ENCODE measurements at places on chromosomes 5 and 9.

GRCh38 chr9:129570450-129571297 is 50.2 kb downstream of the C9orf50 start:
- DNase-seq: no peak

GRCh38 chr9:129221233-129221632 is 43.2 kb upstream of the IER5L start:
- DNase-seq: no peak

GRCh38 chr5:125813221-125813974 is 609.8 kb upstream of the GRAMD2B start:
- no peak for DNase-seq

DNA sequence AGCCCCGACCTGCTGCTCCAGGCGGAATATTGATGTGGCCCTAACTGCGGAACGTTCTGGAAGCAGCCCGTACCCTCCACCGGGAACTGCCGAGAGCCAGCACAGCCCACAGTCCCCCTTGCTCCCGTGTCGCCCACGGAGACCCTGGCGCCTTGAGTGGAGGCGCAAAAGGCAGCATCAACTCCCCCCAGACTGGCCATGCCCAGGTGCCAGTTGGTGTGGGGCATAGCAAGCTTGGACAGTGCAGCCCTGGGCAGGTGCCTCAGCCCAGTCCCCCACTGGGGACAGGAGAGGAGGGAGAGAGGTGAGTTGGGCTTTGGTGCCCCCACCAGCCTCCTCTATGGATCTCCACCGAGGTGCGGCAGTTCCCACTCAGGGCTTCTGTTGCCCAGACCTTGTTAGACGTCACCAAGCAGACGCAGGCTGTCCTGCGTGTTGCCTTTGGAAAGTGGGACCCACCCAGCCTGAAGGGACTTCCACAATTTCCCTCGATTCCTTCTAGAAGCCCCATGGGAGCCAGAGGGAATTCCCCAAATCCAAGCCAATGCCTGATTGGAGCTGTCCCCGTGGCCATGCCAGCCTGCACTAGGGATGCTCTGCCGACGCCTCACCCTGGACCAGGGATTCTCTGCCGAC is 19.8 kb upstream of the NRARP start:
- no peak for DNase-seq

- DNase-seq: no peak
Measured at GRCh38 chr9:133112663-133113026, 8.4 kb downstream of the RALGDS start.

GRCh38 chr5:15664961-15665360 is 165.0 kb downstream of the FBXL7 start:
- DNase-seq: no peak

DNA sequence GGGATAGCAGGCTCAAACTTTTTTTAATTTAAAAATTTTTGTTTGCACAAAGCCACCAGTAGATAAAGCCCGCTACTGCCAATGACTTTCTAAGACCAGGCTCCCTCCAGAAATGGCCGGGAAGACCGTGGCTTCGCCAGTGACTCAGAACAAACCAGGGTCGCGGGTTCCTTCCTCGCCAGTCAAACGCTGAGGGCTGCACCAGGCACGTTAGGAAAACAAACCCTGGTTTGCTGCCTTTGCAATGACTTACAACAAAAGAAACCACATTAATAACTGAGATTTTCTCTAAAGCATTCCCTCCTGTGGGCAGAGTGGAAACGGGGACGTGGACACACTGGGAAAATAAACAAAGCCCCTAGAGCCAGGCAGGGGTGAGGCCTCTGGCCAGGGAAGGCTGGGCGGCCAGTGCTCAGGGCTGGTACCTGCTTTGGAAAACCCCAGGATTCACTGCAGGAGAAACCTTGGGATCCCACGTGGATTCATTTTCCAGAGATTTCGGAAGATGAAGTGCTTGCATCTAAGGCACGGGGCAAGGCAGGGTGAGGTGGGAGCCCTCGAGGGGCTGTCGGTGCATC is 3.8 kb downstream of the PRRX2 start:
- no peak for DNase-seq

DNA sequence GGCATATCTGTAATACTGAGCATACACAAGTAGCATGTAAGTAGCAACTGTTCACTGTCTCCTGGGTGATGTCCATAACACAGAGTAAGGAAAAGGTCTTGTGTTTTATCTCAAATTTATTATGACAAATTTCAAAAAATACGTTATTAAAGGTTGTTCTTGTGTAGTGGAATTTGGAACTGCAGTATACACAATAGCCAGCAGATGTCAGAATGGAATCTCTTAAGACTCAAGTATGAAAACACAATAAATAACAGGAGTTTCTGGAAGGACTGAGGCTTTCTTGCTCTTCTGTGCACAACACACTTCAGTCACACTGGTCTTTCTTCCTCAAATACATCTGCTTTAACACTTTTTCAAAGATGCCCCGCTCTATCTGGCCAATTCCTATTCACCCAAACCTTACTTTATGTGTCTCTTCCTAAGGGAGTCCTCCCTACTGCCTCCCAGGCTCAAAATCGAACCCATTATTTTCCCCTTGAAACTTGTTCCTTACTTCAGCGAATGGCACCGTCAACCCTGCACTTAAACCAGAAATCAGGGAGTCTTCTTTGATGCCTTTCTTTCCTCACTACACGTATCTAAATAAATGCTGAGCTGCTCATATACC is 6.5 kb upstream of the FBXO10 start:
- no peak for DNase-seq

- no peak for DNase-seq
Measured at GRCh38 chr9:35716230-35716629, 15.8 kb downstream of the TLN1 start.

GRCh38 chr9:134909511-134910481 is 7.9 kb downstream of the FCN1 start:
- DNase-seq: no peak

GRCh38 chr9:90007516-90008440 is 403.0 kb downstream of the GADD45G start:
- DNase-seq: no peak

DNA sequence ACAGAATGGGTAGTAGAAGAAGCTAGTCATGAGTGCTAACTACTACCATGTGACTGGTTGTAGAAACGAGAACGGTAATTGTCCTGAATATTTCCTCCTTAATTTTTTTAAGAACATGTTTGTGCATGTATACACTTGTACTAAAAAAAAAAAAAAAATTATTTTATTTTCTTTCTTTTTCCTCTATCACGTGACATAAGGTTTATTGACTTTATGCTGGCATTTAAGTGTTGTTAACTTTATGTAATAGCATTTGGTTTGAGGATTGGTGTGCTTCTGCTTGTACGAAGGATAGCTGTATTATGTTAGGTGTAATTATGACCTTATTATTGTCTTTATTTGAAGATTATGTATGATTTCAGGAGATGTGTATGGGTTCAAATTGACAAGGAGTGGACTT is 349.1 kb upstream of the PTPRD start:
- no peak for DNase-seq

DNA sequence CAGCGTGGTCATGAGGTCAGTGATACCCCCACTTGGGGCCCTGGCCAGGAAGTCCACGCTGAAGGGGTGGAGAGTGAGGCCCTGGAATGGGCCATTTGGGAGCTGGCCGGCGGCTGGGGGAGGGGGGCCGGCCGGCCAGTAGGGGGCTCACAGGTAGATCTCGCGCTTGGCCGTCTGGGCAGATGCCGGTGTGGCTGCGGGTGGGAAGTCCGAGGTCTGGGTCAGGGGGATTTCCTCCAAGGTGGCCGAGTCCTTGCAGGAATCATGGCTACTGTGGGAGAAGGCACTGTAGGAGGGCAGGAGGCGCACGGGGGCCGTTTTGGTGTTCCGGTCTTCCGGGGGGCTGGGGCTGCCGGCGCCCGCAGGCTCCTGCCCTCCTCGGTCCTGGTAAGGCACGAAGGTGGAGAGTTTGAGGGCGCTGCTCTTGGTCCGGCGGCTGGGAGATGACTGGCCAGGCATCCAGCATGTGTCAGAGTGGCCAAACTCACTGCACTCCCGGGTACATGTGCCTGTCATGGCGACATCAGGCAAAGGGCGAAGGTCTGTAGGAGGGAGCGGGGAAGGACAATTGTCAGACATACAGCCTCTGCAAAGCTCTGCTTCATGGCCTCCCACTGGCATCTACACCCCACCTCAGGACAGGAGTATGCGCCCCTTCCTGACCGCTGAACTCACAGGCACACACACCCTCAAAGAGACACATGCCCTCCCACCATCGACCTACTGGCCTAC is 24.1 kb downstream of the PCDH1 start:
- no peak for DNase-seq

DNA sequence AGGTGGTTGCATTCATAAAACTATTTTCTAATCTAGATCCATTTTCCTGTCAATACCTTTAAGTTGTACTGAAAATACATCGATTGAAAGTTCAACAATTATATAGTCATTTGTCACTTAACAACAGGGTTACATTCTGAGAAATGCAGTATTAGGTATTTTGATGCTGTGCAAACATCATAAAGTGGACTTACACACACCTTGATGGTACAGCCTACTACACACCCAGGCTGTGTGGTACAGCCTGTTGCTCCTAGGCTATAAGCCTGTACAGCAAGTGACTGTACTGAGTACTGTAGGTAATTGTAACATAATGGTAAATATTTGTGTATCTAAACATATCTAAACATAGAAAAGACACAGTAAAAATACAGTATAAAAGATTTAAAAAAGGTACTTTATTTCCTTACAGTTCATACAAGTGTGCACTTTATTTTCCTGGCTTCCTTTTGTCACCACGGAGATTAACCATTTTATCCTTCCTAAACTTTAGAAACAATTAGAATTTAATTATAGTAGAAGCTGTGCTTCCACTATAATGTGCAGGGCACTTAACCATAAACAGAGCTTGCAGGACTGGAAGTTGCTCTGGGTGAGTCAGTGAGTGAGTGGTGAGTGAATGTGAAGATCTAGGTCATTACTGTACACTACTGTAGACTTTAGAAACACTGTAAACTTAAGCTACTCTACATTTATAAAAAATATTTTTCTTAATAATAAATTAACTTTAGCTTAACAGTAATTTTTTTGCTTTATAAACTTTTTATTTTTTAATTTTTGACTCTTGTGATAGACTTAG is 42.9 kb upstream of the MEF2C start:
- DNase-seq: no peak

DNA sequence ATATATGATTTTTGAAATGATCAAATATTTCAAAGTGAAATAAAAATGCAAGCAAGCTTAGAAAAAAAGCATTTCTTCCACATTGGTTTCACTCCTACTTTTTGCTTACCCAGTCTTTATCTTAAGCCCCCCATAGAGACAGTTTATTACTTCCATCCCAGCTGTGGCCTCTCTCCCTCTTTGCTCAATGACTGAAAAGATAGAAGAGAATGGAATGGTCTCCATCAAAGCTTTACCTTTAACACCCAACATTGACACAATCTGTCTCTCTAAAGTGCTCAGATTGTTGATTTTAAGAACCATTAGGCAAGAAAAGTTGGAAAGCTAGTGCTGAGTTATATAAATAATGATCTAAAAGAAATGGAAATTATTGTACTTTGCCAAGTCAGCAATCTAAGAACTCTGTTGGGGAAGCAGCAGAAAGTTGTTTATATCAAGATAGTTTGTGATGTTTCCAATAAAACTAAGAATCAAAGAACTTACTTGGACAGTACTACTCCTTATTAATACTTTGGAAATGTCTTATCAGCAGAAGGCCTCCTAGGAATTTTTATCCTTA is 277.5 kb upstream of the NREP start:
- DNase-seq: no peak

DNA sequence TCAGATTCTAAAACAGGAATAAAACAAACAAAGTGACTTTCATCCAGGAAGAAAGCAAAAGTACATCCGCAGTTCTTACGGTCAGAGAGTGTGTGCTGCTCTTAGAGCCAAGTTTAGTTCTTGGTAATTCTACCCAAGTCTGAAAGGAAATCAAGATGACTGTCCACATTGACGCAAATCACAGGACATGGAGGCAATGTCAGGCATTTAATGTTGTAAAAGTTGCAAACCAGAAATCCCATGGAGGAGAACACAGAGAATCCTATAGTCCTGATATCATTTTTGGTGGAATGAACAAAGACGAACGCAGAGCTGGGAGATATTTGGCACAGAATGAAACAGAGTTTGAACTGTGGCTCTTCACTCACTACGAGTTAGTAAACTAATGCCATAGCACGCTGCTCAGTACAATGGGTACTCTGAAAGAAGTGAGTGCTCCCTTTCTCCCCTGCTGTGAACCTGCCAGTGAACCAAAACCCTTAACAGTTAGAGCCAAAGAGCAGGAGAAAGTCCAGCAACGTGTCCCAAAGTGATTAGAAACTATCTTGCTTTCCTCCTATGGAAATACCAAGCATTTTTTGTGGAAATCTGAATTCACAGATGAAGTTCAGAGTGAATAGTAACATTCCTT is 74.3 kb downstream of the MUSK start:
- no peak for DNase-seq

- no peak for DNase-seq
Measured at GRCh38 chr9:106733828-106734380, 129.1 kb upstream of the ZNF462 start.

- DNase-seq: no peak
Measured at GRCh38 chr5:52452098-52452497, 335.6 kb upstream of the ITGA1 start.

DNA sequence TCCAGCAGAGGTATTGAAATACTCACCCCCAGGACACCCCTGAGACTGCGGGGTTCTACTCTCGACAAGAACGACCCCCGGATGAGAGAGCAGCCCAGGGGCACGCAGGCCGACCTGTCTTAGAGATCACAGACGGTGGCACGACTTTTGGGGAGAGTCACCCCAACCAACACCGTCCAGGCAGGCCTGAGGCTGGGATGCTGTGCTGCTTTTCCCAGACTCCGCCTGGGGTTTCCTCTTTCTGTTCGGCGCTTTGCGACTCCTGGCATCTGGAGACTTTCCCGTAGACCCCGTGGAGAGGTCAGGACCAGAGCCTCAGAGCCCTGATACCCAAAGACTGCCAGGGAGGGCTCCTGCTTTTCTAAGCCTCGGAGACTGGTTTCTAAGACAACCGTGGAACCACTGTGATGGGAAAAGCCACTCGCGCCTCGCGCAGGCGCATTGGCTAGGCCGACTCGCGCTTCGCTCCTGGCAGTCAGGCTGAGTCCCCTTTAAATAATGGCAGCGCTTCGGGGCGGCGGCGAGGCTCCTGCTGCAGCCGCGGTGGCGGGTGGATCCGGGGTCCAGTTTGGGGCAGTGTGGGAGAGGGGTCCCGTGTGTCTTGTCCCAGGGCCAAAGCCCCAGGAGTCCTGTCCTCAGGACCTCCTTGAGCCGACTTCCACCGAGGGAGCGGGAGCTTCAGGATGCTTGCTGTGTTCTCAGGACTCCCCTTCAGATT is 484.0 kb downstream of the SPATA31A7 start:
- no peak for DNase-seq

- DNase-seq: no peak
Measured at GRCh38 chr9:80586786-80587330, 1015.1 kb downstream of the TLE4 start.

GRCh38 chr9:81108821-81109220 is 580.5 kb downstream of the TLE1 start:
- DNase-seq: no peak

DNA sequence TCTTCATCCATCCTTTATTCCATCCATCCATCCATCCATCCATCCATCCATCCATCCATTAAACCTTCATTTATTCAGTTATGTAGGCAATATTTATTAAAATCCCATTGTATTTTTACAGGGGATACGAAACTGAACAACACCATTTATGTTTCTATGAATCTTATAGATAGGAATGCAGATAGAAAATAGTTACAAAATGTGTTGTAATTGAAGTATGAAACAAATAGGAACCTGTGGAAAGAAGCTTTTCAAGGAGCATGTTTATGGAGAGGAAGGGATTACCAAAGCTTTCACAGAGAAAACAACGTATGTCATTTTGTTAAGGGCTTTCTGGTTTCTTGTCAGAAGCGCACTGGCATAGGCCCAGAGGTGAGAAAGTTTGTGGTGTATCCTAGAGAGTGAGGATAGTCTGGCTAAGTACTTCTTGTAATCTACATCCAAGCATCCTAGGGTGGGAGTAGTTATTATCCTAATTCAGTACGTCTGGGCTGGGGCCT is 184.0 kb downstream of the CNTLN start:
- DNase-seq: no peak
